ENCODE measurements at places on chromosomes 1 and 21. TPM values are rescaled to one million over a fixed set of nuclear protein-coding genes. Genes with fewer than 3 reads are reported as not detected.

Gene CD48
- polyA plus RNA-seq, result not detected

Gene CYP4B1
- not detected for polyA plus RNA-seq

Gene SYT11
- 166 TPM for polyA plus RNA-seq

Gene NASP
- 34.7 TPM for polyA plus RNA-seq

Gene KNCN
- not detected for polyA plus RNA-seq

Gene PTPRF
- polyA plus RNA-seq, result 2.9 TPM
